Activated T-helper 17 cell treated with anti-CD3 and anti-CD28 coated beads, Interleukin-2, amount 50 U/mL, for 72 hours (primary cell): ENCODE measurements at places on chromosomes 3 and 15.

DNA sequence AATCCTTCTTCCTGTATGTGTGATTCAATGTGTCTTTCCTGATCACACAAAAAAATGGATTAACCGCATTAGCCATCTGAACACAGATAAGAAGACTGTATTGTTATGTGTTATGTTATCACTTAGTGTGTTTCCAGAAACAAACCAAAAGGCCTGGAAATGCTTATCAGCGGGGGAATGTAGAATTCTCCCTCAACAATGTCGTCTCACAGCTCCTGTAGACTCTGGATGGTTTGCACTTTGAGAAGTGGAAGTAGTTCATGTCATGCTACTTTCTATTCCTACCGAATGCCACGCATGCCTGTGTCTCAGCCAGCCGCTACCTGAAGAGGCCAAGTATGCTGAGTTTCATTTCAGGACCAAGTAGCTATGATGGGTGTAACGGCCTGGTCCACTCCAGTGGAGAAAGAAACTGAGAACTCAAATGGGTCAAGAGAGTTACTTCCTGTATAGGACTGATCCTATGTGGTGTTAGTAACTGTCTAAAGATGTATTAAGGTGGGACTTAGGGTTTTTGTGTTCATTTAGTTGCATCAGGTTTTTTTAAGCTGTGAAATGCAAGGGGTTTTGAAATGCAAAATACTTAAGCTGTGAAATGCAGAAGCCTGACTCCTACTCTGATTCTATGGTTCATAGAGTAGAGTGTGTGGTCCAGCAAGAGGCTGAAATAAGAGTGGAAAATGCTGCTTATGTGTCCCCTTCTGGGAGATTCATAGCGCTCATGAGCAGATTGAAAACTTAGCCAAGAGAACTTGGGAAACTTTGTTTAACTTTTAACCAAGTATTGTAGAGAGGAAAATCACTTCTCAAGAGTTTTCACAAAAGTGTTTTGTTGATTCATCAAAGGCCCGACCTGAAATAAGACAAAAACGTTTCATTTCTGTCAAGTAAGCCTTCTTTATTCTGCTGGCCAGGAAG lies 118.5 kb upstream of the LMOD3 start:
- H3K4me1 ChIP-seq, result no peaks in the 10 kb centered on the region
- no peaks in the 10 kb centered on the region for H3K27me3 ChIP-seq
- no peaks in the 10 kb centered on the region for H3K36me3 ChIP-seq
- no peak for ATAC-seq
- no peak overlapping the region for H3K27ac ChIP-seq

DNA sequence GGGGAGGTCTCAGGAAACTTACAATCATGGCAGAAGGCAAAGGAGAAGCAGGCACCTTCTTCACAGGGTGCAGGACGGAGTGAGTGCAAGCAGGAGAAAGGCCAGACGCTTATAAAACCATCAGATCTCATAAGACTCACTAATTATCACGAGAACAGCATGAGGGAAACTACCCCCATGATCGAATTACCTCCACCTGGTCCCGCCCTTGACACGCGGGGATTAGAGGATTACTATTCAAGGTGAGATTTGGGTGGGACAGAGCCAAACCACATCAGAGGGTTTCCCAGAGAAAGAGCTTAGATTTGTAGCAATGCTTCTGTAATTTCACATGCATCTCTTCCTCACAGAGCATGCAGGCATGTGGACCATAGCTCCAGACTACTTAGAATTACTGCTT lies 615.7 kb upstream of the UBE2E2 start:
- no peaks in the 10 kb centered on the region for H3K27me3 ChIP-seq
- H3K36me3 ChIP-seq, result no peaks in the 10 kb centered on the region
- H3K4me3 ChIP-seq, result no peak overlapping the region
- no peak for ATAC-seq

DNA sequence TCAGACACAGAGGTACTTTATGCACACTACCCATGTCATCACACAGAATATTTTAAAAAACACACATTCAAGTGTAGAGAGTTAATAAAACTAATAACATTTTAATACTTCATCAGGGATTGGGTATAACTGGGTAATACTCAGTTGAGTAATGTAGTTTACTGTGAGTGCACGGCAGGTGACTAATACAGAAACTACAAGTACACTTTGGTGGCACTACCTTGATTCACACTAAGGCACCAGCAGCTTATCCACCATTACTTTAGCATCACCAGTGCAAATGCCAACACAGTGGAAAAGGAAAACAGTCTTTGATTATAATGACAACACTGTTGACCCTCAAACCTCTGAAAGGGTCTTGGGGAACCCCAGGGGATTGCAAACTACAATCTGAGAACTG lies 33.6 kb downstream of the ZNF280D start:
- no peaks in the 10 kb centered on the region for H3K4me1 ChIP-seq
- ATAC-seq, result peak; percentile 91
- H3K4me3 ChIP-seq, result no peak overlapping the region
- no peak overlapping the region for H3K27ac ChIP-seq
- H3K27me3 ChIP-seq, result no peaks in the 10 kb centered on the region

DNA sequence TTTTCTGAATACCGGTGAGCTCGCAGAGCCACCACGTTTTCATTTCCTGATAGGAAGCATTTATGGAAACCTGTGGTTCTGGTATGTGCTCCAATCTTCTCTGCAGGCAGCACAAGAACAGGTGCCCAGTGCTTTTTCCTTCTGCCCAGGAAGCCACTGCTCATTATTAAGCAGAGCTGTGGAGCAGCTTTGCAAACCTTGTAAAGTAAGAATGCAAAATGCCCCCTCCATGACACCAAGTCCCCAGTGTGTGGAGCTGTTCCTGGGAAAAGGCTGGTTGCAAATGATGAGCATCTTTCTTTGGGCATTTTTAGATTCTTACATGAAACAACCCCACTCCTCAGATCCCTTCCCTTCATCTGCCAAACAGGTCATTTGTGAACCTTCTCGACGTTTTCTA lies 65.7 kb upstream of the MRPL3 start:
- H3K36me3 ChIP-seq, result no peaks in the 10 kb centered on the region
- ATAC-seq, result no peak
- H3K27ac ChIP-seq, result no peak overlapping the region
- H3K27me3 ChIP-seq, result peaks cover 15% of the 10 kb centered on the region
- no peak overlapping the region for H3K4me3 ChIP-seq
- H3K4me1 ChIP-seq, result no peaks in the 10 kb centered on the region

- ATAC-seq, result peak; percentile 37
- no peaks in the 10 kb centered on the region for H3K27me3 ChIP-seq
- H3K27ac ChIP-seq, result peak overlapping the region; percentile 59
Observed at GRCh38 chr3:190514413-190515153, 698 bp downstream of the IL1RAP start.

DNA sequence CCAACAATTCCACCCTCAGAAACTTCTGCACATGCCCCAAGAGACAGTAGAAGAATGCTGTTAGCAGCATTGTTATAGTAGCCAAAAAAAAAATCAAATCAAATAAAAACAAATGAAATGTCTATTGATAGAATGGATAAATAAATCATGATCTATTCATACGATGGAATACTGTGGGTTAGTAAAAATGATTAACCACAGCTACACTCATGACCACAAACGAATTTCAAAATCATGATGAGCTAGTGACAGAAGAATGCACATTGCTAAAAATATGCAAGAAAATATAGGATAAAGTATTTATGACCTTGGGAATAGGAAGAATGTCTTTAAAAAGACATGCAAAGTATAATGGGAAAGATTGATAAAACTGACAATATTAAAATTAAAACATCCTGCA lies 57.5 kb upstream of the ACAN start:
- no peaks in the 10 kb centered on the region for H3K36me3 ChIP-seq
- no peak for ATAC-seq
- no peak overlapping the region for H3K27ac ChIP-seq
- no peak overlapping the region for H3K4me3 ChIP-seq

DNA sequence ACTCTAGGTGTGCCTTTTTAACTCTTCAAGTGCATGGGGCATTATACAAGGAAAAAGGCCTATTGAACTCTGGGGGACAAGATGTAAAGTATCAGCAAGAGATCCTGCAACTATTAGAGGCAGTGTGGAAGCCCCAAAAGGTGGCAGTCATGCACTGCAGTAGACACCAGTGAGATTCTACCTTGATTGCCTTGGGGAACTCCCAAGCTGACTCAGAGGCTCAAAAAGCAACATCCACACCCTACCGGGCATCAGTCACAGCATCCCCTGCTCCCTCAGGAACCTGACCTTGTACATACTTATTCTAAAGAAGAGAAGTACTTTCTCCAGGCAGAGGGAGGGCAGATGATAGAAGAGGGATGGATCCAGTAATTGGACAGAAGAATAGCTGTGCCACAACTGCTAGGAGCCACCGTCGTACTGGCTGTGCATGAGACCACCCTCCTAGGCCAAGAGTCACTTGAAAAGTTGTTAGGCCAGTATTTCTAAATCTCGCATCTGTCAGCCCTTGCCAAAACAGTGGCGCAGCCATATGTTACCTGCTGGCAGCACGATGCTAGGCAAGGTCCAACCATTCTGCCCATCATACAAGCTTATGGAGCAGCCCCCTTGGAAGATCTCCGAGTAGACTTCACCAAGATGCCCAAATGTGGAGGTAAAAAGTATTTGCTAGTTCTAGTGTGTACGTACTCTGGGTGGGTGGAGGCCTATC lies 523.1 kb upstream of the FRG2C start:
- H3K27me3 ChIP-seq, result no peaks in the 10 kb centered on the region
- no peak overlapping the region for H3K27ac ChIP-seq
- ATAC-seq, result no peak
- H3K4me3 ChIP-seq, result no peak overlapping the region
- H3K4me1 ChIP-seq, result no peaks in the 10 kb centered on the region
- no peaks in the 10 kb centered on the region for H3K36me3 ChIP-seq
